ENCODE measurements at places on chromosomes 6 and 20.

DNA sequence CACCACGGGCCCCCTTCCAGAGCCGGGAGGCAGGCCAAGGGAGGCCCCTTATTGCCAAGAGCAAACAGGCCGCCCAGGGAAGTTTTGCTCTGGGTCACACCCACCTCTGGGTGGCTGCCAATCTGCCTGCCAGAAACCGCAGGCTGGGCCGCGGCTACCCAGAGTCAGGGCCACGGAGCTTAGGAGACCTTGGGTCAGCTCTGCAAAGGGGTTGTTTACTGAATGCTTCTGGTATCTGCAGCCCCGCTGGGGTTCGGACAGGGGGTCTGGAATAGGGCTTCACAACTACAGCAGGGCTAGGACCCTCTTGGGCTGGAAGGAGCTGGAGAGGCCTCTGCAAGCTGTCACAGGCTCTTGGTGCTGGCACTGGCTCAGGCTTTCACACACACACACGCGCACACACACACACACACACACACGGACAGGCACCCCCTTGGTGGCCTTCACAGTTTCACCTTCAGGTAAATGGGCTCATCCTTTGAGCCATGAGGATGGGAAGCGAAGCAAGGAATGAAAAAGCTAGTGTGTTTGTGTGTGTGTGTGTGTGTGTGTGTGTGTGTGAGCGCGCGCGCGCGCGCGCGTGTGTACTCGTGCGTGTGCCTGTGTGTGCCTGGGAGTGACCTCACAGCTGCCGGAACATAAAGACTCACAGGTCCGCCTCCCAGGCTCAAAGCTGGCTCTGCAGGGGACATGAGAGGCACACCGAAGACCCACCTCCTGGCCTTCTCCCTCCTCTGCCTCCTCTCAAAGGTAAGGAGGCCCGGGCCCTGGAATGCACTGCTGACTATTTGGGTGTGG is at the start of gene CCN5:
CCN5 (plus strand) TSS at position 669 of the 798 bp plus-strand sequence; CDS start at position 691, 22 bp downstream.
- H3K36me3 ChIP-seq, result peaks cover 5% of the 10 kb centered on the region
- no peak within 1 kb of the TSS for H3K4me3 ChIP-seq
- peaks cover 15% of the 10 kb centered on the region for H3K4me1 ChIP-seq
- H3K27ac ChIP-seq, result no peak within 1 kb of the TSS

- no peaks in the 10 kb centered on the region for H3K36me3 ChIP-seq
- no peak for DNase-seq
- no peaks in the 10 kb centered on the region for H3K27me3 ChIP-seq
- no peak overlapping the region for H3K4me3 ChIP-seq
- H3K4me1 ChIP-seq, result peaks cover 6% of the 10 kb centered on the region
Measured at GRCh38 chr20:19427913-19428312, 215.5 kb downstream of the SLC24A3 start.

DNA sequence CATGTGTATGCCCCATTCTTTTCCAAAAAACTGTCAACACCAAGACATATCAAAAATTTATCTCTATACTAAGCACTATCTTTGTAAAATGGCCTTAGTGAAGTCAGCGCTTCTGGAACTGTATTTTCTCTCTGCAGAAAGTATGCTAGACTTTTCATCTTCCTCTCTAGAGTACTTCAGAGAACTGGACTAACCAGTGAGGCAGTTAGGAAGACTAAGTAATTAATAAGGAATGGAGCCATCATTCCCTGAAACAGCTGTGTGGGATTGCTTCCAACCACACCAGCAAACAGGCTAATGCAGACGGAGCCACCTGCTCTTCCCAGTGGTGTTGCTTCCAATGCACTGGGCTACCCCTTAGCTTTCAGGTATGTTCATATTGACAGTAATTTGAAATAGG is 169.1 kb upstream of the FUT9 start:
- H3K27ac ChIP-seq, result no peak overlapping the region
- no peak overlapping the region for H3K4me3 ChIP-seq
- no peaks in the 10 kb centered on the region for H3K36me3 ChIP-seq
- no peaks in the 10 kb centered on the region for H3K27me3 ChIP-seq
- no peaks in the 10 kb centered on the region for H3K4me1 ChIP-seq
- DNase-seq, result no peak

DNA sequence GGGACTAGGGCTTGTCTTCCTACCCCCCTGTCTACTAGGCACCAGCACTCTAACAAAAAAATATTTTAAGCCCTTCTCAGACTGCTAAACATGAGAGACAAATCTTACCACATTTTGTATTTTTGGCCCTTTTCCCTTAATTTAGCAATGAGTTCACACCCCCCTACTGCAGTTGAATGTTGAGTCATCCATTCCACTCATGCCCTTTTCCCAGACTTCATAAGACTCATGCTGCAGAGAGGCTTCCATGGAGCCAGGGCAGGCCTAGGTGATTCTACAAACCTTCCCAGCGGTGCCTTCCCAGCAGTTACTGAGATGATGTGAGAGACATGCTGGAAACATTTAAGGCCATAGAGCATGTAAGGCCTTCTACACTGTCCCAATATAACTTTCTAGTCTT is 53.9 kb downstream of the PXDC1 start:
- no peaks in the 10 kb centered on the region for H3K4me1 ChIP-seq
- H3K27me3 ChIP-seq, result no peaks in the 10 kb centered on the region
- H3K27ac ChIP-seq, result no peak overlapping the region

- no peaks in the 10 kb centered on the region for H3K4me1 ChIP-seq
- H3K36me3 ChIP-seq, result no peaks in the 10 kb centered on the region
- no peak overlapping the region for H3K27ac ChIP-seq
- no peak overlapping the region for H3K4me3 ChIP-seq
- no peak for DNase-seq
Measured at GRCh38 chr6:80550281-80550680, 443.8 kb downstream of the BCKDHB start.

DNA sequence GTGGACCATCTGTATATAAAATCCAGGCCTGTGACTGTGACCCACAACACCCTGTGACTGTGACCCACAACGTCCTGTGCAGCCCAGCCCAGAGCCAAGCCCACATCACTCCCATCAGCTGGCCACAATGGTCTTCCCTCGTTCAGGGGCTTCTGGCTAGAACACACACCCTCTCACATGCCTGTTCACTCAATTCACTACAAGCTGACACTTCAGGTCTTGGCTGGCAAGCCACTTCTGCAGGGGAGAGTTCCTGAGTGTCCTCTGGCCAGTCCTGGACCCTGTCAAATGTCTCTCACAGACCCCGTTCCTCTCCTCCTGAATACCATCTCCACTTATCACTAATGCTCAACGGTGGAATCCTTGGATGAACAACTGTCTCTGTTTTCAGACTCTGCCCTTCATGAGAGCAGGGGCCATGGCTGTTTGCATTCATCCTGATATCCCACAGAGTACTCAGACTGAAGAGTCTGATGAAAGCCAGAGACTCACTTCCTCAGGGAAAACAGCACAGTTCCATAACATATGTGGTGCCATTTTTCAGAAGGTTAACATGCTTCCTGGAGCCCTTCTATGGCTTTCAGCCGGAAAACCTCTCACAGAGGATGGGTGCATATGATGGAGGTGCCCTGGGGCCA is 56.0 kb downstream of the MYH7B start:
- DNase-seq, result no peak
- no peak overlapping the region for H3K4me3 ChIP-seq
- H3K36me3 ChIP-seq, result peaks cover 84% of the 10 kb centered on the region
- H3K4me1 ChIP-seq, result no peaks in the 10 kb centered on the region
- H3K27me3 ChIP-seq, result no peaks in the 10 kb centered on the region

DNA sequence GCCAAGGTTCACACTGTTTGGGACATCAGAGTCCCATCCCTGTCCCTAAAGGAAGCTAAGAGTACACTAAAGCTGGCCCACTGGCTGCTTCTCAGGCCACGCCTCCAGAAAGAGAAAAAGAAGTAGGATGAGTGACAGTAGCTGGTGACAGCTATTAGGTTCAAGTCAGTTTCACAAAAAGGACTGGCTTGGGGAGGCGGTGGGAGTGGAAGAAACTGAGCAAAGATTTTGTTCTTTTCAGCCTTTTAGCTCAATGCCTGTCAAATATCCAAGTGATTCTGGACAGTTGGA is 374.7 kb downstream of the ZFAND3 start:
- H3K36me3 ChIP-seq, result peaks cover 4% of the 10 kb centered on the region
- no peak overlapping the region for H3K4me3 ChIP-seq
- peaks cover 16% of the 10 kb centered on the region for H3K4me1 ChIP-seq

GRCh38 chr20:32878820-32879219 is 20.1 kb downstream of the EFCAB8 start:
- no peaks in the 10 kb centered on the region for H3K27me3 ChIP-seq
- H3K36me3 ChIP-seq, result no peaks in the 10 kb centered on the region
- no peak for DNase-seq
- H3K4me3 ChIP-seq, result no peak overlapping the region

DNA sequence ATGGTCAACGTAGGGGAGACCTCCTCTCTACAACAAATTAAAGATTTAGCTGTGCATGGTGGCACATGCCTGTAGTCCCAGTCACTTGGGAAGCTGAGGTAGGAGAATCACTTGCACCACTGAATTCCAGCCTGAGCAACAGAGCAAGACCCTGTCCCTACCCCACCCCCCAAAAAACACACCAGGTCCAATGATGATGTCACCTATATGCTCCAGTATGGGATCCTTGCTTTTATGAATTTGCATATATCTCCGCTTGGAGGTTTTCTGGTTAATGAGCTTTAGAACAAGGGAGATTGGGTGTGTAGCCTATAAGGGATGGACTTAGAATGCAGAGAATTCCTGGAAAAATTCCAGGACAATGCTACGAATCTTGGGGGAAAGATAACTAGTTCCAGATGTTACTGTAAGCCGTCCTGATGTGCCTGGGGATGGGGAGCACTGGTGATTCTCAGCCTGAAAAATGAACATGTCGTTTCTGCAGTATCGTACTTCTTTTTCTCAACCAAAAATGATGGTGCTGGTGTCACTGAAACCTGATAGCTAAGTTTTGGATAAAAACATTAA is 61.1 kb downstream of the ZBTB2 start:
- peaks cover 2% of the 10 kb centered on the region for H3K36me3 ChIP-seq
- H3K27me3 ChIP-seq, result no peaks in the 10 kb centered on the region
- DNase-seq, result peak; percentile 58
- H3K27ac ChIP-seq, result peak overlapping the region; percentile 61
- peaks cover 20% of the 10 kb centered on the region for H3K4me1 ChIP-seq

- peaks cover 2% of the 10 kb centered on the region for H3K36me3 ChIP-seq
- H3K4me3 ChIP-seq, result no peak overlapping the region
- H3K27ac ChIP-seq, result no peak overlapping the region
- no peak for DNase-seq
- H3K27me3 ChIP-seq, result peaks cover 11% of the 10 kb centered on the region
Measured at GRCh38 chr6:35493307-35493983, 3.4 kb downstream of the TEAD3 start.

- H3K4me1 ChIP-seq, result peaks cover 32% of the 10 kb centered on the region
- H3K27ac ChIP-seq, result no peak overlapping the region
- no peak overlapping the region for H3K4me3 ChIP-seq
Measured at GRCh38 chr6:156795825-156796224, 18.6 kb downstream of the ARID1B start.

GRCh38 chr6:109332748-109333147 is 49.5 kb downstream of the CD164 start:
- no peaks in the 10 kb centered on the region for H3K27me3 ChIP-seq
- H3K36me3 ChIP-seq, result no peaks in the 10 kb centered on the region
- DNase-seq, result no peak
- no peaks in the 10 kb centered on the region for H3K4me1 ChIP-seq
- H3K27ac ChIP-seq, result no peak overlapping the region

DNA sequence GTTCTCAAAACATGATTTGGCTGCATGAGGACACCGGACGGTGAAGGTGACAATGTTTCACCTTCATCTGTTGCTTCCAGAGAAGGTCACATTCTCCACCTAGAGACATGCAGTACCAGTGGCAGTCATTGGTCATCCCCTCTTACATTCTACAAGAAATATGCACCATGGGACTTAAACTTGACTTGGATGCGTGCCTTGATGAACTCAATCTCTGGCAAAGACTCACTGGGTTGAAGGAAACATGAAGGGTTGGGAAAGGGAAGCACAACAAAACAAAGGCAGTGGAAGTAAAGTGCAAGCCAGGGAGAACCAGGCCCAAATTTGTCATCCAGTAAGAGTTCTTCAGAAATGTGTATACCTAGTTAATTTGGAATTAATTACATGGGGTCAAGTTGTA is 39.4 kb upstream of the ARMH2 start:
- H3K4me3 ChIP-seq, result no peak overlapping the region
- peaks cover 9% of the 10 kb centered on the region for H3K36me3 ChIP-seq
- no peaks in the 10 kb centered on the region for H3K27me3 ChIP-seq

GRCh38 chr20:40956542-40957264 is 71.9 kb upstream of the TOP1 start:
- peaks cover 8% of the 10 kb centered on the region for H3K4me1 ChIP-seq
- no peaks in the 10 kb centered on the region for H3K36me3 ChIP-seq
- no peak for DNase-seq
- no peak overlapping the region for H3K4me3 ChIP-seq

GRCh38 chr20:41770965-41771364 is 152.8 kb upstream of the CHD6 start:
- no peaks in the 10 kb centered on the region for H3K36me3 ChIP-seq
- H3K27me3 ChIP-seq, result peaks cover 9% of the 10 kb centered on the region
- H3K4me1 ChIP-seq, result no peaks in the 10 kb centered on the region
- H3K27ac ChIP-seq, result no peak overlapping the region

DNA sequence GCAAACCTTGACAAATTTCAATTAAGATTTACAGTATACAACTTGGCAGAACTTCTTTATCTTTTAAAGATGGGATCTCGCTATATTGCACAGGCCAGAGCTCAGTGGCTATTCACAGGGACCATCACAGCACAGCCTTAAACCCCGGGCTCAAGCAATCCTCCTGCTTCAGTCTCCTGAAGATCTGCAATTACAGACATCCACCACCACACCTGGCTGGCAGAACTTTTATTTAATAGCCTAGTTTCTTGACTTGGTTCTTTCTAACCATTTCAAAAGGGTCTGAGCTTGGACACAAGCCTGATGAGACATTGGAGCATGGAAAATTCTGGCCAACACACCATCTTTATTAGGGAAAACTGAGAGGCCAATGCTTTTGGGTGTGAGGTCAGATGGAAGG is 151.6 kb upstream of the KCNG1 start:
- H3K36me3 ChIP-seq, result no peaks in the 10 kb centered on the region
- no peak for DNase-seq
- no peak overlapping the region for H3K4me3 ChIP-seq
- H3K4me1 ChIP-seq, result no peaks in the 10 kb centered on the region

- H3K27me3 ChIP-seq, result no peaks in the 10 kb centered on the region
- no peak overlapping the region for H3K4me3 ChIP-seq
- no peaks in the 10 kb centered on the region for H3K36me3 ChIP-seq
- H3K27ac ChIP-seq, result peak overlapping the region; percentile 65
- H3K4me1 ChIP-seq, result peaks cover 4% of the 10 kb centered on the region
Measured at GRCh38 chr6:138493413-138493812, 5.9 kb downstream of the NHSL1 start.

- H3K4me1 ChIP-seq, result no peaks in the 10 kb centered on the region
- H3K36me3 ChIP-seq, result no peaks in the 10 kb centered on the region
- no peaks in the 10 kb centered on the region for H3K27me3 ChIP-seq
- H3K27ac ChIP-seq, result no peak overlapping the region
- no peak overlapping the region for H3K4me3 ChIP-seq
Measured at GRCh38 chr20:40982415-40983145, 46.0 kb upstream of the TOP1 start.

DNA sequence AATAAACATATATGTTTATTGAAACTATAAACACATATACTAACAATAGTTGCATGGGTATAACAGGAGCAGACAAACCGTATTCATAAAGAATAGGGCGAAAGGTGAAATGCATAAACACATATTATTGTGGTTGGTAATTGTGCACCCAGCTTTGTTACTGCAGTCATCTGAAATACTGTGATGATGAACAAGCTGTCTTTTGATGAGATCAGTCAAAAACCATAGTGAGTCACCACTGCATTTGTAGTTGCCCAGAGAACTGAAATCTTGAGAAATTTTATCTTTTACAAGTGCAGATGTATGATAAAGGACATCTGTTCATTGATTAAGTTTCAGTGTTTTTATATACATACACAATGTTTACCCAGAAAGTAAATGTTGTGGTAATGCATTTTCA is 133.7 kb downstream of the MYO6 start:
- no peak overlapping the region for H3K4me3 ChIP-seq
- H3K27me3 ChIP-seq, result no peaks in the 10 kb centered on the region
- H3K4me1 ChIP-seq, result no peaks in the 10 kb centered on the region
- H3K27ac ChIP-seq, result no peak overlapping the region
- no peak for DNase-seq
- H3K36me3 ChIP-seq, result peaks cover 4% of the 10 kb centered on the region
